ENCODE measurements at places on chromosomes 16 and 17. TPM values are rescaled to one million over a fixed set of nuclear protein-coding genes. Genes with fewer than 3 reads are reported as not detected.

Gene RPS2
- 1,049 TPM for total RNA-seq

Gene TLCD3B
- total RNA-seq: not detected

Gene ZPBP2
- not detected for total RNA-seq

Gene WDR45B
- total RNA-seq: 49.2 TPM

Gene MT1A
- total RNA-seq: 8.9 TPM

Gene USP22
- total RNA-seq: 155 TPM

Gene TEKT5
- not detected for total RNA-seq

Gene SLC22A31
- 0.69 TPM for total RNA-seq

Gene OR1A1
- total RNA-seq: not detected

Gene CNGB1
- not detected for total RNA-seq

Gene SMIM5
- 8.5 TPM for total RNA-seq

Gene AKAP1
- 161 TPM for total RNA-seq

Gene PYDC1
- not detected for total RNA-seq

Gene BEAN1
- 1.3 TPM for total RNA-seq

Gene LGALS9
- total RNA-seq: 30.5 TPM

All from right cardiac atrium (tissue), 5 donors.